ENCODE measurements at places on chromosomes 5 and 9.
A peak's percentile ranks its signal among the peaks of the same experiment; 100 is the strongest.

DNA sequence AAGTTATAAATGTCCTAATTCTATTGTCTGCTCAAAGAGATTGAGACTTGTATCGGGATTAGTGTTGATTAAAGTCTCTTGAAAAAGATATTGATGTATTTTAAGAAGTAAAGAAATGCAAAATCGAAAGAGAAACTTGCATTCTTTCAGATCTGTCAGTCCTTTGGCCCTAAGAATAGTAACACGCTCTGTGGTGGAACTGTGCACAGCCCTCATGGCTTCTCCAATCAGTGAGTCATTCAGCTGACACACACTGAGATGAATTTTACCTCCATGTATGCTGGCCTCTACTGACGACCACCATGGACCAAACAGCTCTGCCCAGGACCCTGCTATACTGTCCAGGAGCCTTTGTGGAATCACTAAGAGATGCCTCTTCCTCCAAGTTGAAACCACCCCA, 232.4 kb downstream of the ESM1 start:
- no peak for DNase-seq

DNA sequence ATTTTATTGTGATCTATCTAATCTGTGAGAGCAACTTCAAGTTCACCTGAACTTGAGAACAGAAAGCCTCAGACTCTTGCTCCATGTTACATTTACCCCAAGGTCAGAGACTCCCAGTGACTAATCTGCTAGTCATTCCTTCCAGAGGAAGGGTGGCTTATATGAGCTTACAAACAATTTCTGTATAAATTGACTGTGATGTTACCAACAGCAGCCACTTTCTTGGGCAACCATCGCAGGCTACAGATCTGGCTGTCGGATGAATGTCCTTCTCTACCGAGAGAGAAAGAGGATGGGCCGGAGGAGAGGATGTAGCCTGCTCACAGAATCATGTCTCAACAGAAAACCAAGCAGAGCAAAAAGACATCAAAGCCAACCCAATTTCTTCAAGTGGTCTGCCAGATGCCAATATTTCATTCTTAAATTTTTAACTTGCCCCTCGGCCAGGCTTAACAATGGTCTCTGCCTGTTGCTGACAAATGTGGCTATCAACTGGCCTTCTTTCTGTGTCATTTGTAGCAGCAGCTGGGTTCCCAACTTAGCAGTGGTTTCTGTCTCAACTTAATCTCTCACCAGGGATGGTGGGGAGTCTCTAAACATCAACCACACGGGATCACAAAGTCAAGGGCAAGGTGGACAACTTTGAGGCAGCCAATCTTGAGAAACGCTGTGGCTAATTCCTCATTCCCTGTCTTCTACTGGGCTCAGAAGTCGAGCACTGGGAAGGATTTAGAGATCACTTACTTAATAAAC, 81.3 kb downstream of the RAPGEF1 start:
- no peak for DNase-seq

- no peak for DNase-seq
Measured at GRCh38 chr9:117622347-117622746, 81.9 kb upstream of the TLR4 start.

- DNase-seq, result no peak
Measured at GRCh38 chr5:128378632-128379031, 159.4 kb downstream of the FBN2 start.

DNA sequence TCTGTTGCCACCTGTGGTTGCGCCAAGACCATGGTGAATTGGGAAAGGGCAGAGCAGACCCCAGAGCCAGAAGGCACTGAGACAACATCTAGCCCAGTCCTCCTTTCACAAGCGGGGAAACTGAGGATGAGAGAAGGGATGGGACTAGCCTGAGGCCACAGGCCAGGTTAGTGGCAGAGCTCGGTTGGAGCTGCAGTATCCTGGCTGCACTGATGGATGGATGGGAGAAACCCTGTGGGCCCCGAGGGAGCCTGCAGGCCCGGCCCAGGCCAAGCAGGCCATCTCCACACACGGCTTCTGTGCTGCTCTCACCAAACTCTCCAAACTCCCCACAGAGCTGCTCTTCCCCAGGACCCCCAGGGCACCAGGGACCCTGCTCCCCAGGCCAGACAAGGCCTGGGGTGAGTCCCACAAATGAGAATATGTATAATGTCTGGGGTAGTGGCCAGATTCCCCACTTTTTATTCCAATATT, 60.2 kb downstream of the TSTD2 start:
- no peak for DNase-seq

DNA sequence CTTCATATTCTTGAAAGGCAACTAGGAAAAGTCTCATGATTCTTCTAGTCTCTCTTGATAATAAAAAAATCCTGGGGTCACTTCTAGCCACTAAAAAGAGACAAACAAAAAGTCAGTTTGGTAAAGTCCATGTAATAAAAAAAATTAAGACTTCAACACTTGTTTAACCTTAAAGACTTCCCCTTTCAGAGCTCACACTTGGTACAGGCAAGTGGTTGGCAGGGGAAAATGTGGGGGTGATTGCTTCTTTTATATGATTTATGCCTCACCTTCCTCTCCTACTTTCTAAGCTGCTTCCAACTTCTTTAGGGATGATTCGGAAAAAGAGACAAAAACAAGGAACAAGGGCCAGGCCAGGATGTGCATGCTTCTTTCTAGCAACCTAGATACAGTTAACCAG, 5.1 kb upstream of the ERCC6L2 start:
- DNase-seq, result no peak

DNA sequence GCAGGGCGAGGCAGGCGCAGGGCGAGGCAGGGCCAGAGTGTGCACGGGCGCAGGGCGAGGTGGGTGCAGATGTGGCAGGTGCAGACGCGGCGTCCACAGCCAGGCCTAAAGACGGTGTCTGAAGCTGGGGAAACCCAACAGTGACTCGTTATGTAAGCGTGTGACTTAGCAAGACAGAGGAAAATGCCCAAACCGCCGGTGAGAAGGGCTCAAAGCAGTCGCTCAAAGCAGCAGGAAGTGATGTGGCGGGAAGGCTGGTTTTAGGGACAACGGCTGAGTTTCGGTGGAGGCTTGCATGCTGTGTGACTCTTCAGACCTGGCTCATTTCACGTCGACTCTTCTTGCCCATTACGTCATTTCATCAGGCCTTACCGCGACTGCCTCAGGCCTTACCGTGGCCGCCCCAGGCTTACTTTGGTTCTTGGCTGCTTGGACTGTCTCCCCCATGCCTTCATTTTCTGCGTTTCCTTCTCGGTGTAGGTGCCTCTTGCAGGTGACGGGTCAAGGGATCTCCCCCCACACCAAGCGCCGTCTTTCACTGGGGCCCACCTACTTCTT, 50.5 kb upstream of the EXOC3 start:
- DNase-seq, result peak; percentile 74

DNA sequence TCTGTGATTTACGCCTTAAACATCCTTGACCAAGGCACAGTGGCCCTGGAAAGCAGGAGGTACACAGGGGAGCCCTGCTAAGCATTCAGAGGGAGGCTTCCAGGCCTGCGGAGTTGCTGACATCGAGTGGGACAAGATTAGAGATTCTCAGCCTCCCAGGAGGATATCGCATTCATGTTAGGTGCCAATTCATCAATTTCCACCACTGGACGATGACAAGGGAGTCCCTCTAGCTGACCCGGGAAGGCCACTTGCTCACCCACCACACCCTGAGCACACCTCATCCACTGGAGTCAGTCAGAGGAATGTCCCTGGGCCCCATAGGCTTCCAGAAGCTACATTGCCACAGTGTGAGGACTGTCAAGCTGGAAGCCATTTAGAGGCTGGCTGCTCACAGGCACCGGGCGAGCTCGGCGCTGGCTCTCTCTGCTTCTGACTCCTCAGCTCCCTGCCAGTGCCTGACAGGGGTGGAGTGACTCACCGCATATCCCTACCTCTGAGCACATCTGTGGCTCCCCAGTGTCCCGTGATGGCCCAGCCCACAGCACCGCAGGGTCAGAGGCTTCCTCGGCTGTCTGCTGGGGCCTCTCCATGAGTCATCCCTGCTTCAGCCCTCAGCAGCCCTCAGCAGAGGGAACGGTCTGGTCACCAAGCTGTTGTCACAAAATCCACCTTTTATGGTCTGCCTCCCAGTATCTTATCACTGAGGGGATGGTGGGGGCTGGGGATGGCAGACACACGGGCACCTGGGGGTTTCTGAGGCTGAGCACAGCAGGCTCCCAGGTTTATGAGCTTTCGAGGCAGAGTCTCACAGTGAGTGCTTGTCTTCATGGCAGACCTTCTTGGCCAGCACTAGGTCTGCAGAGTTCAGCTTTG, 117.5 kb downstream of the ZNF608 start:
- no peak for DNase-seq

DNA sequence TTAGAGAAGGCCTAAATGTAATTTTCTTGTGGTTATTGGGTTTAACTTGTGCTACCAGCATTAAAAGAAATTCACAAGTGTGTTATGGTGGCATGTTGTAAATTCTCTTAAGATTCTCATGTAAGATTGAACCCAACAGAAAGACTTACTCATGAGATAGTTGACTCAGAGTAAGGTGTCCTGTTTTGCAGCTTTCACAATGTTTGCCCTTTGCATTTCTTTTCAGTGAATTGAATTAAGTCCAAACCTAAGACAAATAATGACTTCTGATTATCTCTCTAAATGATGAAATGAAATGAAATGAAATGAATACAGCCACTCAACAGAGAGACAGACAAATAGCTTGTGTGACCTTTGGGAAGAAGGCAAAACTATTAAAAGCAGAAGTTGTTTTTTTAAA, 1696.9 kb upstream of the WWC1 start:
- DNase-seq, result no peak

- no peak for DNase-seq
Measured at GRCh38 chr5:81300921-81301270, 491 bp upstream of the ZCCHC9 start.

- no peak for DNase-seq
Measured at GRCh38 chr5:137856916-137857862, 10.5 kb upstream of the MYOT start.

DNA sequence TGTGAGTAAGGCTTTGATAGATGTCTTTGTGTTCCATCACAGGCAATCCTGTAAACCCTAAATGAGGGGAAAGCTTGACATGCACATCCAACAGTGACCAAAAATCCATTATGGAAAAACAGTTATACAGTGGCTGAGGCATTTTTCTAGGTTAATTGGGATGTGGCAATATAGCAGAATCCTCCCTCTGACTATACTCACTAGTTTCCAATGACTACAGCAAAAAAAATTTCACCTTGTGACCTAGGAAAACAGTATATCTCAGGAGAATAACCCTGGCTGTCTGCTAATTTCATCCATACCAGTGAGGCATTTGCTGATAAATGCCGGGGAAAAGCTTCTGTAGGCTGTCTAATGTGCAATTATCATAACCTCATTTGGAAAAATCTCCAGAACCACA, 49.9 kb upstream of the SNCAIP start:
- no peak for DNase-seq

GRCh38 chr5:124445070-124445619, 301.3 kb downstream of the ZNF608 start:
- DNase-seq, result no peak

DNA sequence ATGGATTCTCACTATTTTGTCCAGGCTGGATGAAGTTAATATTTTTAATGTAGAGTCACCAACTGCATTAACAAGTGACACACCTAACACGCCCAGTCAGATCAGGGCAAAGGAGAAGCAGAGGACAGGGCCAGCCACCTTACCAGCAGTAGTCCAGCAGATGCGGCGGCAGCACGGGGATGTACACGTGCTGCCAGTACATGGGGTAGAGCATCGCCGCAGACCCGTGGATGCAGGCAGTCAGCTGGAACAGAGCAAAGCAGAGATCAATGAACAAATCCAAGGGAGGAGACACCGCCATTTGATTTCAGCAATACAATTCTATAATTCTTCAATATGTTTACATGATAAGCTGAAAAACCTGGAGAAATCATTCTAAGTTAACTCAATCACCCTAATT, 274.2 kb downstream of the CRB2 start:
- DNase-seq, result no peak

DNA sequence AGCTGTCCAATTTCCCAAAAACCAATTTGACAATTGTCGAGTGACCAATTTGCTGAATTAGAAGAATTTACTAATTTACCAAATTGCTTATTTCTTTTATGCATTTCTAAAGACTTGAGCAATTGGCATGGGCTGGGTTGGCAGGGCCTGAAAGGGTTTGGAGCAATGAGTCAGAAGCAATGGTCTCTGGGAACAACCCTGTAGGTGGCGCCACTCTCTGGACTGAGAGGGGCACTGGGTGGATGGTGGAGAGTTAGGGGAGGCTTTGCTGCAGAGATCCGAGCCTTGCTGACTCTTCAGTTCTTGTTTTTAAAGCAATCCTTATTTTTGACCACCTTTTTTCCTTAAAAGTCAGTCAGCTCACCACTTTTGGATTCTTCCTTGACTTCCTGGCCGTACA, 71.5 kb upstream of the RPS23 start:
- peak; percentile 11 for DNase-seq

DNA sequence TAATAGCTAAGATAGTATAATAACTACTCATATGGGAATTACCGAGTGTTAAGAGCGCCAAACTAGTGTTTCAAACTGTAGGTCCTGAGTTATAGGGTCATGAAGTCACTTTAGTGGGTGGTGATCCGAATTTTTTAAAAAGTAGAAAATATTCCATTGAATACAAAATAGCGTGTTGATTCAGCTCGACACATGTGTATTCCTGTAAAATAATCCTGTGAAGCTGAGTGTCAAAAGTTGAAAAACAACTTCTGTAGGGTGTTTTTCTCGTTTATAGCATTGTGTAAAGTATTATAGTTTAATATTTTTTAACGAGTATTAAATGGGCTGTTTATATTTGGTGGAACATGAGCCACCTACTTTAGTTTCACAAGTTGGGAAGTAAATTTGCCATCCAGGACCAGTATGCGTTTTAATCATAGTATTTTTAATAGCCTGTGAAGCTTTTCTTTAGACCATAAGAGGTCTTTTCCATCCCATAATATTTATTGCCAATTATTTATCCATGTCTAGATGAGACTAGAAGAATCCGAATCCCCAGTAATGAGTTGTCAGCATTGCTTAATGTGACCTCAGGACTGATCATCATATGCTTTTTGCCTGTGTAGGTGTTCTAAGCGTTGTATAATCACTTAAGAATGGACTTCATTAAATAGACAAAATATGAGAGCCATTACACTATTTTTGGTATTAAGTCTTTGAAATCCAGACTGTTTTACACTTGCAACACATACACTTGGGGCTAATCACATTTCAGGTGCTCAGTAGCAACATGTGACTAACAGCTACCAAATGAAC, 84.1 kb downstream of the PTPDC1 start:
- no peak for DNase-seq

Data from stimulated activated CD4-positive, alpha-beta T cell treated with anti-CD3 and anti-CD28 coated beads, TNF-alpha, amount 100 ng/mL, for 48 hours (primary cell).